GM23248 (cell line): ENCODE measurements at places on chromosomes 11 and 22. TPM values are rescaled to one million over a fixed set of nuclear protein-coding genes. Genes with fewer than 3 reads are reported as not detected.
A peak's percentile ranks its signal among the peaks of the same experiment; 100 is the strongest.

Gene CRYAB
- 91.0 and 104 TPM in 2 replicates for total RNA-seq

Gene CDKN1C
- total RNA-seq: 0.43 TPM in 1 of 2 replicates, not detected in the other

Gene TUBA8
- 0.32 TPM in 1 of 2 replicates, not detected in the other for total RNA-seq

GRCh38 chr11:112649856-112650255, 311.4 kb upstream of the NCAM1 start:
- no peak for DNase-seq

DNA sequence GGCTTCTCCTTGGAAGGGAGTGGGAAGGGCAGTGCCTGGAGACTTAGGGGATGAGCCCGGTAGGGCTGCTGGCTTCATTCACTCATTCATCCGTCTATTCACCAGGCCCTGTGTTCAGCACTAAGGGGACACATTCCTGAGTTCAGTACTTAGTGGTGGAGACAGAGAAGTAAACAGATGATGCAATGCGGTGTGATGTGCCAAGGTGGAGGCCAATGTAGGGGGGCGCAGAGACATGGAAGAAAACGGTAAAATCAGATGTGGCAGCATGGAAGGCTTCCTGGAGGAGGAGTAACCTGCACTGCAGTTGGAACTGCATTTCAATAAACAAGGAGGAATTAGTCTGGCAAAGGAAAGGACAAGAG, 21.3 kb downstream of the GRIK4 start:
- DNase-seq: no peak

DNA sequence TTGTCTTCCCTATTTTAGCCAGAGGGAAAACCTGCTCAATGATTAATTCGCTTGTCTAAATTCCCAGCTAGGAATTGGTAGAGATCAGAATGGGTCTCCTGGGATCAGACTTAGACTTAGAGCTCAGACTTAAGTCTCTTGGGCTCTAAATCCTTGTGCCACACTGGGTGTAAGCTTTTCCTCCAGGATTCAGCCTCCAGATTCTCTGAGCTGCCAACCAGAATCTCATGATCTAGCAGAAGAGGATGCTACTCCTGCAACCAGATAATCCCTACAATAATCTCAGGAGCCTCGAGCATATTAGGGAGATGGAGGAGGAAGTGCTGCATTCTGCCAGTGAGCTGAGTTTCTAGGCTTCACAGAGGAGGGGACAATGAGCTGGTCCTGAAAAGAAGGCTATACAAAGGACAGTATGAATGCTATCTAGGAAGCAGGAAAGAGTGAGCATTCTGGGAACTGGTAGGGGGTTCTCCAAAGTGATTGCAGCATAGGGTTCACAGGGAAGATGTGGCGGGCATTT, 211.6 kb upstream of the SESN3 start:
- no peak for DNase-seq

Gene OR52B2
- not detected in 2 replicates for total RNA-seq

GRCh38 chr11:128610721-128611617, 23.6 kb upstream of the ETS1 start:
- no peak for DNase-seq

- no peak for DNase-seq
Observed at GRCh38 chr11:9462806-9463537, 2.2 kb downstream of the ZNF143 start.

DNA sequence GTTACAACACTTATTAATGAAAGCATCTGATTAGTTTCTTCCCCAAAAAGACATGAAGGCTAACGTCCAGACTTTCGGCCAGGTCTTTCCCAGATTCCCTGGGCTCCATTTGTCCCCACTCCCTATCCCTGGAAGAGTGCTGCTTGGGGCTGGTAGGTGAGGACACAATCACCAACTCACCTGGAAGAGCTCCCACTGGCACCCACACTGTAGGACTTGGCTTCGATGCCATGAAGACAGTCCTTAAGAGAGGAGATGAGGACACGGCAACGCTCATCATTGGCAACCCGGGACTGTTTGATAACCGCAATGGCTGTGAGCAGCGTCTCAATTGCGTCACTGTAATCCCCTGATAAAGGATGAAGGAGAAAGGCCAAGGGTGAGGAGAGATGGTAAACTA, 18.2 kb downstream of the CPSF7 start:
- no peak for DNase-seq

DNA sequence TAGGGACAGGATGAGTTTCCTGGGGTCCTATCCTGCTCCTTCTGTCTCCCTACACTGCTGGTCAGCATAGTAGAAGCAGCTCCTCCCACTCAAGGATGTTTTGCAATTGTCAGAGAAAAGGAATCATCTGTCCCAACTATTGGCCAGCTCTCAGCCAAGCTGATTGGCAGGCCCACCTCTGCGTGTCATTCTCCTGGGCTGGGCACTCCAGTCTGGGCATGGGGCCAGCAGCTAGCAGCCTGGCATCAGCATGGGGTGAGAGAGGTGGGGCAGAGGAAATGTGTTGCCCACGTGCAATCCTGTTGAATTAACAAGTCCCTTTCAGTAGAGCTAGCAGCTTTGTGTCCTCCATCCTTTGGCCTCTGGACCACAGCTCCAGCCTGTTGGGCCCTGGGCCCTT, 14.1 kb downstream of the ANKK1 start:
- DNase-seq: peak; percentile 47
